Tongue (tissue), 3 donors: ENCODE measurements at places on chromosomes 16 and 17. TPM values are rescaled to one million over a fixed set of nuclear protein-coding genes. Genes with fewer than 3 reads are reported as not detected.

Gene EME1
- total RNA-seq: 4.3 TPM

Gene DBNDD1
- total RNA-seq: 2.3 TPM

Gene KRT9
- not detected for total RNA-seq

Gene SPATA22
- total RNA-seq: not detected

Gene MFAP4
- 77.4 TPM for total RNA-seq

Gene WIPF2
- total RNA-seq: 6.9 TPM

Gene OTOA
- 0.10 TPM for total RNA-seq

Gene MT1G
- total RNA-seq: not detected

GRCh38 chr16:8854298-8854948 lies 14.4 kb downstream of the CARHSP1 start:
- DNase-seq: no peak

DNA sequence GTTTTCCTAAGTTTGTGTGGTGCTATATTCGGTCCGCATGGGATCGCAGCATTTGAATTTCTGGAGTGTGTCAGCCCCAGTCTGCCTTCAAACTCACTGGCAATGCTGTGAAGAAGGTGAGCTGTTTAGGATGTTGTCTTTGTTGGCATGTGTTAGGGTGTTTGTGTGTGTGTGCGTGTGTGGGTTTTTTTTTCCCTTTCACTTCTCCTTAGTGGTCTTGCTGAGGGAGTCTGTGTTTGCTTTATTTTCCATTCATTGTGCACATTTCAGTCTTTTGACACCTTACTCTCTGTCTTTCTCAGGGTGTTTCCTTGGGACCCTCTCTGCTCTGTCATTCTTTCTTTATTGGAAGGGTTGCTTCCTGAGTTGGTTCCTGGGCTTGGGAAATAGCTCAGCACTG lies 27.7 kb upstream of the RBFOX1 start:
- peak; percentile 18 for DNase-seq

DNA sequence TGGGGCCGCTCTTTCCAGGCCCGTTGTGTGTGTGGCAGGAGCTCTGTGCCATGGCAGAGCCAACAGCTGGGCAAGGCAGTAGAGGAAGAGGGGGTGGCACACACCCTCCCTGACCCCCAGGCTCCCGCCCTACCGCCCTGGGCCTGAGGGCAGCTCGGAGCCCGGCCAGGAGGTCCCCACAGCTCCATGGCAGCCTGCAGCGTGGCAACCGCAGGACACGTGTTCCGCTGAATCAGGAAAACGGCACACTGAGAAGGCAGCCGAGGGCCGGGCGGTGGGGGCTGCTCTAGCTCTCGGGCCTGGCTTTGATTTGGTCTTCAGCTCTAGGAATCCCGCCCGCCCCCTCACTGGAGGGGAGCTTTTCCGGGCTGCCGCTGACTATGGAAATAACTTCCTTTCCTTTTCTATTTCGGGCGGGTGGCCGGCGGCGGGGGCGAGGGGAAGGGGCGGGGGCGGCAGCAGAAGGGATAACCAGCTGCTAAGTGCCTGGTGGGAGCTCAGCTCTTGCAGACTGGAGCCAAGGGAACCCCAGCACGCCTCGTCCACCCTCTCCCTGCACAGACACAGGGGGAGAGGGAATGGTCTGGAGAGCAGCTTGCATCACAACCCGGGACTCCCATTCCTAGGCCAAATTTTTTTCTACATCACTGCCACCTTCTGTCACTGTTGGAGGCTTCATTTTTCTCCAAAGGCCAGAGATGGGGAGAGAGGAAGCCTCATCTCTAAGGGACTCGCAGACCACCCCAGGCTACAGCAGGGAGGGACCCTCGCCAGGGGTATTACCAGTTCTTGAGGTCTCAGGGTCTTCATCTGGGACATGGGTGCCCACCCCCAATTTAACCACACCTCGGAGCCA lies 24.8 kb upstream of the MRPS23 start:
- DNase-seq: peak; percentile 98

DNA sequence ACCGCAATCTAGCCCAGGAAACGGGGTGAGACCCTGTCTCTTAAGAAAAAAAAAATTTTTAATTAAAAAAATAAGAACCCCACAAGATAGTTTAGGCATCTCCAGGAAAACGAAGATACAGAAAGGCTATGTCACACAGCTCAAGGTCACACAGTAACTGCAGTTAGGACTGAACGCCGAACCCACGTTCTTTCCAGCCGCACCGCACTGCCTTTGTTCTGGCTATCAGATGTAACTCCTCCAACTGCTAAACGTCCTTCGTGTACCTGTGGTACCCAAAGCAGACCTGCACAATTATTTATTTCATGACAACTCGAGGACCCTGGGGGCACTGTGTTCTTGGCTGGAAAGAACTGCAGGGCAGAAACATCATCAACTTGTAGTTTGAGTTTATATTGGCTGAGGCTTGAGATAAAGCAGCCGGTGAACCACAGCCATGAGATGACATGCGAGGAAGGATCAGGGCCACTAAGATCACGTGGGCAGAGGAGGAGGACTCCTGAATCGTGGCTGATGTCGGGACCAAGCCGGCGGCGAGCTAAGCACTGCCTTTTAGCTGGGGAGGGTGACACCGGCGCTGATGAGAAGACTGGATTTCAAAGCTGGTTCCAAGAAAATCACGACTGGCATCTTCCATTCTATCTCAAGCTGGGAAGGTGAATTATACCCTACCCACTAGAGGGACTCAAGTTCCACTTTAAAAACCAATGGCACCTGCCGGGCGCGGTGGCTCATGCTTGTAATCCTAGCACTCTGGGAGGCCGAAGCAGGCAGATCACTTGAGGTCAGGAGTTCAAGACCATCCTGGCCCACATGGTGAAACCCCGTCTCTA lies 20.7 kb upstream of the MNT start:
- no peak for DNase-seq

- DNase-seq: no peak
Measured at GRCh38 chr16:87048038-87048729, 269.0 kb downstream of the C16orf95 start.

- peak; percentile 37 for DNase-seq
Measured at GRCh38 chr17:77907497-77908461, 50.7 kb upstream of the TNRC6C start.

DNA sequence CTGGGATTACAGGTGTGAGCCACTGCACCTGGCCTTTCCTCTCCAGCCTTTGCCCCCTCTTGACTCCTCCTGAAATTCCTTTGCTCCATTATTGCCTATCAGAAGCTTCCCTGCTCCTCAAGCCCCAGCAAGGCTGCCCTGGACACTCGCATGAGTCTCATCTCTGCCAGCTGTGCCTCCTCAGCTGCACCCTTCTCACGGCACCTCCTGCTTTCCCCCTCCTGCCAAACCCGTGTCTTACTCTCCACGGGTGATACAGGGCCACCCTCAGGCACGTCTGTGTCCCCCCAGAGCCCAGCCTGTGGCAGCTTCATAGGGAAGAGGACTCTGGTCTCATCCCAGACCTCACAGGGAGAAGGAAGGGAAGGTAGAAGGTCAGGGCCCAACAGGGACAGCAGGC lies 15.4 kb downstream of the G6PC3 start:
- DNase-seq: no peak

DNA sequence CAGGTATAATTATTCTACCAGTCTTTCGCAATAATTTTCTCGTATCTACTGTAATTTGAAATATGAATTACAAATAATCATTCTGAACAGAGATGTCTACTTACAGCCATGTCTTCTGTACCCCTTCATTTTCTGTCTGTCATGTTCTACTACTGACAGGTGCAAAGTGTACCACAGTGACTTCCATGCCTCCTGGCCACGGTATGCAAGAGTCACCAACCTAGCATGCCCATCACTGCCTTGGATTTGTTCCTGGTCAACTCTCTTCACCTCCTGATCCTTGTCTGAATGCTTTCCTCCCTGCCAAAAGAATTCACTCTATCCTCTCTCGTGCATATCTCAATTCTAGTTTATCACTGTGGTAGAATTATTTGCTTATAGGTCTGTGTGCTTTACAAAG lies 755.4 kb downstream of the KCNJ2 start:
- DNase-seq: no peak

DNA sequence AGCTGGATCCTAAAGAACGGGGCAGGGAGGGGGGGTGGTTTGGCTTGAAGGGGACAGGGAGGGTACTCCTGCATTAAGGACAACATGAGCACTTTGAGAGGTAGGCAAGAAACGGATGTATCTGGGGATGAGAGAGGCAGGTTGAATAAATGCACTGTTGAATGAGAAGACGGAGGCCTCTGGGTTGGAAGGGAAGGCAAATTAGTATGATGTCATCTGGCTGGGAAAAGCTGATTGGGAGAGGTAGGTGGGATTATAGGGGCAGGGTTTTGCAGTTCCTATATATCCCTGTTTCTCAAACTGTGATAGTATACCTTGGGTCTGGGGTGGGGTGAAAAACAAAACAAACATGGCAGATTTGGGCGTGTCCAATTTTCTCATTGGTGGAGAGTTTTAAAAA lies 44.3 kb downstream of the PRKAR1A start:
- DNase-seq: no peak

GRCh38 chr17:81510785-81511553 lies 1.6 kb downstream of the ACTG1 start:
- no peak for DNase-seq

- DNase-seq: peak; percentile 25
Measured at GRCh38 chr16:64074706-64075105, 1047.2 kb downstream of the CDH11 start.

GRCh38 chr16:85172455-85173145 lies 60.3 kb upstream of the CIBAR2 start:
- peak; percentile 80 for DNase-seq

- DNase-seq: peak; percentile 55
Measured at GRCh38 chr17:80034791-80035686, 633 bp downstream of the TBC1D16 start.

- peak; percentile 12 for DNase-seq
Measured at GRCh38 chr16:48503336-48503735, 106.6 kb downstream of the N4BP1 start.

DNA sequence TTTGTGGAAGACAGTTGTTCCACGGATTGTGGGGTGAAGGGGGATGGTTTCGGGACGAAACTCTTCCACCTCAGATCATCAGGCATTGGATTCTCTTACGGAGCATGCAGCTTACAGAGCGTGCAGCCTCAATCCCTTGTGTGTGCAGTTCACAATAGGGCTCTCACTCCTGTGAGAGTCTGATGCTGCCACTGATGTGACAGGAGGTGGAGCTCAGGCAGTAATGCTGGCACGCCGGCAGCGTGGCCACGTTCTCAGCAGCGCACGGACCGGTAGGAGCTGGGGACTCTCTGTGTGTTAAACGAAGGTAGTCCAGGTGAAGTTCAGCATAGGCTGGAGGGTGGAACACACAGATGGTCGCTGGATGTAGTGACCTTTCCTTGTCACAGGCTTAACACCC lies 37.8 kb downstream of the SEC14L1 start:
- no peak for DNase-seq

- DNase-seq: no peak
Measured at GRCh38 chr16:20814784-20815183, 8.5 kb downstream of the REXO5 start.

- no peak for DNase-seq
Measured at GRCh38 chr17:76500747-76501017, 541 bp downstream of the RHBDF2 start.

DNA sequence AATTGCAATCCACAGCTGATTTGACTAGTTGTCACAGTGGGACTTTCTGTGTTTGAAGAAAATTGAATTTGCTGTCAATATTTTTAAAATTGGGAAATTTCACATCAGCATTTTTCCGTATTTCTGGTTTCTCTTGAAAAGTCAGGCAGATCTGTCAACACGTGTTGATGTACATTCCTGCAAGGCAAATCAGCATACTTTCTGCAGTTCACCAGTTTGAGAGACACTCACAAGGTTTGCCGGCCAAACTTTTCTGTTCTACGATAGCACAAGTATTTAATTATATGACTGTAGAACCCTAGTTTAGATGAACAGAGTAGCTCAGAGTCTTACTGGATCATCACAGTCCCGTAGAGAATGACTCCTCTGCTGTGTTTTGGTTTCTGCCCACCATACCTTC lies 102.0 kb downstream of the ADAMTS18 start:
- peak; percentile 16 for DNase-seq

DNA sequence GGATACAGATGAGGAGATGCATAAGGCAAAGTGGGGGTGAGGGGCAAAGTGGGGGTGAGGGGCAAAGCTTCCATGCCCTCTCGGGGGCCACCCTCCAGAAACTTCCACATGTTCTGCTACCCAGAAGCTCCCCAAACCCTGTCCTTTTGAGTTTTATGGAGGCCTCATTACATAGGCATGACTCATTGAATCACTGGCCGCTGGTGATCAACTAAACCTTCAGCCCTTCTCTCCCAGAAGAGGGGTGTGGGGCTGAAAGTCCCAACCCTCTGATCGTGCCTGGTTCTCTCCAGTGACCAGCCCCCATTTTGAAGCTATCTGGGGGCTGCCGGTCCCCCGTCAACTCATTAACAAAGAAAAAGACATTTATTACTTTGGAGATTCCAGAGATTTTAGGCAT lies 27.5 kb downstream of the ITGAE start:
- no peak for DNase-seq

- DNase-seq: no peak
Measured at GRCh38 chr17:41793784-41794539, 7.5 kb upstream of the JUP start.

DNA sequence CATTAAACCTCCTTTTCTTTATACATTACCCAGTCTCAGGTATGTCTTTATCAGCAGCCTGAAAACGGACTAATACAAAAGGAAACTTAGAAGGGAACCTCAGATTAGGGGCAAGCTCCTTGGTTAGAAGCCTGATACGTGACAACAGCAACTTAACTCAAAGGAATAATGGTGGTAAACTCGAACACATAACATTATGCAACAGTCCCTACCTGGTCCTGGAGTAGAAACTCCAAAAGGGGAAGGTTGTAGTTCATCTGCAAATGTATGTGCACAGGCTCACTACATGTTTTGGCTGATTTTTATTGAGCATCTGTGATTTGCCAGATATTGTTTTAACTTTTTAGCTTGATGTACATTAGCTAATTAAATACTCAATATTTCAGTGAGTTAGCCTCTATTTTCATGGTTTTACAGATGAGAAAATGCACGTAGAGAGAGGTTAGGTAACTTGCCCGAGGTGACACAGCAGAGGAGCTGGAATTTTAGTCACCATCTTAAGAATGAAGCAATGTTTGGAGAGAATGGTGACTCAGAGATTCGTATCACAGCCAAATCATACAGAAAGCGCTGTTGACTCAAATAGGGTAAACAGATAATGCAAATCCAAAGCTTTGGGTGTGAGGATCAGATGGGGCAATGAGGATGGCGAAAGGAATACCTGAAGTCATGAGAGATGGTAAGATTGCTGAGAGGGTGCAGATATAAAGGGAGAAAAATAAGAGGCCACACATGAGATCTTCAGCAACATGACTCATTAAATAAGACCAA lies 194.9 kb upstream of the RBFOX1 start:
- no peak for DNase-seq

- DNase-seq: no peak
Measured at GRCh38 chr17:50162466-50163254, 3.1 kb upstream of the SGCA start.
